ENCODE measurements at places on chromosomes 1 and 21.

DNA sequence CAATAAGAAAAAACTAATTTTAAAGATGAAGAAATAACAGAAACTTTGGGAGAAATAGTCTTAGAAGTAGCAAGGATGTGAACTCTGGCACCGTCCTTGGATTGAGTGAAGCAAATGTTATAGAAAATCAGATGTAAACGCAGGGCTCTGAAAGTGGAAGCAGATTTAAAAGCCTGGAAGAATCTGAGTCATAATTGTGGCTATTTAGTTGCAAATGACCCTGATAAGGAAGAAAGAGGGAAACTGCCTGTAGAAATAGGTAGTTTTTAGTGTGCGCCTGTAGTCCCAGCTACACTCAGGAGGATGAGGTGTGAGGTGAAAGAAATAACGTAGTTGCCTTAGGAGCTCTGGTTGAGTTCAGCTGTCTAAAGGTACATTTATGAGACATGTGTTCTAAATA lies 101.0 kb downstream of the NGF start:
- DNase-seq: no peak

GRCh38 chr21:36384885-36385232 lies 333 bp upstream of the CHAF1B start:
- DNase-seq: no peak

DNA sequence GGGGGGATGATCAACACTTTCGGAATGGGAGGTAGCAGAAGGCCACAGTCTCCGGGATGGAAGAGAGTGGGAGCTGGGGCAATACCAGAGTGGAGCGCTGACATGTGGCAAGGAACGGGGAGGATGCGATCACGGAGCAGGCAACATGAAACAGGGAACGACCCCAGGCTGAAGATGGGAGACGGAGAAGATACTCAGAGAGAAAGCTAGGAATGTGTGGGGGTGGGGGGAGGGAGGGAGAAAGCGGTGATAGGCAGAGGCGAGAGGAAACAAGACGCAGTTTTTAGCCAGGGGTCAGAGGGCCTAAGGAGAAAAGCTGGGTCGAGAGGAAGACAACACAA lies 577 bp downstream of the RAB3GAP2 start:
- peak; percentile 2 for DNase-seq

- DNase-seq: no peak
Observed at GRCh38 chr1:216476341-216476740, 53.1 kb upstream of the USH2A start.

DNA sequence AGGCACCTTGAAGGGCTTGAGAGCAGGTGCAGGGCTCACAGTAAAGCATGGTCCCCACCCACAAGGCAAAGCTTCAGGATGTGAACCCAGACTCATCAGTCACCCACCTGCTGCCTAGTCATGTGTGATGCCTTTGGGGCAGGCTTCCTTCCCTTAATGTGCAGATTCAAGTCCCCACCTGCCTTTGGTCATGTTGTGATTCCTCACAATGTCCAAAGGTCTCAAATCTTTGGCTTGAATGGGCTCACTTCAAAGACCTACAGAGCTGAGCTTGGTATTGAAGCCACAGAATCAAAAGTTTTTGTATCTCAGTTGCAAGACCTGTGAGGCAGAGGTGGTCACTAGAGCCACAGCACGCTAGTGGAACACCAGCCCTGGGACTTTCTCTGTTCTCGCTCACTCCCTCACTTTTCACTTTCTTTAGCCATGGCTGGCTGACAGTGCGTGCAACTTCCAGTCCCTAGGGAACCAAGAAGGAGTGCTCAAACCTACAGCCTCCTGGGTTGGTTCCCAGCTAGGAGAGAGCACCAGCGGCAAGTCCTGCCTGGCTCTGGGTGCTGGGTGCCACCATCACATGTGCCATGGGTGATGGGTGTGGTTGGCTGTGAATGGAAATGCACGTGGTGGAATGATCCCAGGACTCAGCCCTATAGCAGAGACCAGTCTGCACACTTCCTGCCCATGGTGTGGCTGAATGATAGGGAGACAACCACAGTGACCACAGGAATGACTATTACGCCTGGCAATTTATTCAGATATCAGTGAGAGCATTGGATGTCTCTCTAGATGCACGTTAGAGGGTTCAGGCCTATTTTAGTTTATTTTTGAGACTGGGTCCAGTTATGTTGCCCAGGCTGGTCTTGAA lies 26.4 kb upstream of the CLIC6 start:
- no peak for DNase-seq

- DNase-seq: peak; percentile 54
Observed at GRCh38 chr1:198656500-198656932, 17.7 kb downstream of the PTPRC start.

- no peak for DNase-seq
Observed at GRCh38 chr21:34589511-34590282, 25.2 kb downstream of the RCAN1 start.

DNA sequence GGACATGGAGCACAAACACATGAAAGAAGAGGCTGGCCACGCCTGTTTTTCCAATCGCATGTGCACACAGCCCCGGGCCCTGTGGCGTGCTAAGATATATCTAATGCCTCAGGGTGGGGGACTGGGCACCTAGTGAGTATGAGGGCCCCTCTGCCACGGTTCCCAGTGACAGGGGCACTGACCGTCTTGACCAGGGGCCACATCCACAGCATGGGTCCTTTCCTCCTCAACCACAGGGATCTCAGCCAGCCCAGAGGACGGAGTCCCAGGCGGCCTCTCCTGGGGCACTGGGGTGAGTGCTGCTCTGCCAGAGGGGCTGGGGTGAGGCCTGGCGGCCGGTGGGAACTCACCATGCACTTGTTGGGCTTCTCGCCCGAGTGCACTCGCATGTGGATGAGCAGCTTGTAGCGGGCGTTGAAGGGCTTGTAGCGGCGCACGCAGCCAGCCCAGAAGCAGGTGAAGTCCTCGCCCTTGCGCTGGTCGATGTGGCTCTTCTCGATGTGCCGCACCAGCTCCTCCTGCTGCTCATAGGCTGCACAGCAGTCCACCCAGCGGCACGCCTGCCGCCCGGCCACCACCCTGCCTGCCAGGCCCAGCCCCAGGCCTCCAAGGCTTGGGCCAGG lies 134.7 kb downstream of the DMRTB1 start:
- no peak for DNase-seq

GRCh38 chr1:29793653-29794348 lies 557.5 kb downstream of the PTPRU start:
- DNase-seq: no peak

- no peak for DNase-seq
Observed at GRCh38 chr21:34802180-34802899, 133.5 kb downstream of the CLIC6 start.

DNA sequence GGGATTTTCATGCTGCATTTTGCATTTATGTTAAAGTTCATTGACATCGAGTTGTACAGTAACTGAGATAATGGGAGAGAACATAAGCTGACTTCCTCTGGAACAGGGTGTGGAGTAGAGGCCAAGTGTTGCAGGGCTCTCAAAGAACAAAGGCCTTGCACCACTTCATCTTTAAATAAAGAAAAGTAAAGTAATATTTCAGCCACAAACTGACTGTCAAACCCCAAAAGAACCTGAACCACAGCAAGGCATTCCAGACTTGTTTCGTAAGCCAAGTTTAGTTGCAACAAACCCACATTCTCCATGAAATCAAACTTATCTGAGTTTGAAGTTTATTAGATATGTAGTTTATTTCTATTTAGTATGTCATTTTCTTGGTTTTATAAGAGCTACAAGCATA lies 19.1 kb upstream of the HMGCS2 start:
- DNase-seq: no peak

DNA sequence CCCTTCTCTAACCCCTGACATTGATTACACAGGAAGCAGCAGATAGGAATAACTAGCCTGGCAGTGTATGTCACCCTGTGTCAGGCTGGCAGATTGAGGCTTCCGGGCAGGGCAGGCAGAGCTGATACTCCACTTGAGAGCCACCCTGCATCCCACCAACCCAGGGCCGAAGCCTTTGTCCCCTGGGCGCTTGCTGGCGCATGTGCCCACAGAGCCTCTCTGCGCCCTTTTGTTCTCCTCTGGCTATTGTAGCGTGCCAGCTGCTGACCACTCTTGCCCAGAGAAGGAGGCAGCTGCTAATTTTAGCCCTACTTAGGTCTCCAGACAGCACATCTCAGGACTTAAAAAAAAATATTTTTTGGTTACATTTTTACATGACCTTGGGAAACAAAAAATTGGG lies 304.9 kb downstream of the HHAT start:
- no peak for DNase-seq

GRCh38 chr1:119091618-119092017 lies 48.8 kb downstream of the WARS2 start:
- DNase-seq: no peak

DNA sequence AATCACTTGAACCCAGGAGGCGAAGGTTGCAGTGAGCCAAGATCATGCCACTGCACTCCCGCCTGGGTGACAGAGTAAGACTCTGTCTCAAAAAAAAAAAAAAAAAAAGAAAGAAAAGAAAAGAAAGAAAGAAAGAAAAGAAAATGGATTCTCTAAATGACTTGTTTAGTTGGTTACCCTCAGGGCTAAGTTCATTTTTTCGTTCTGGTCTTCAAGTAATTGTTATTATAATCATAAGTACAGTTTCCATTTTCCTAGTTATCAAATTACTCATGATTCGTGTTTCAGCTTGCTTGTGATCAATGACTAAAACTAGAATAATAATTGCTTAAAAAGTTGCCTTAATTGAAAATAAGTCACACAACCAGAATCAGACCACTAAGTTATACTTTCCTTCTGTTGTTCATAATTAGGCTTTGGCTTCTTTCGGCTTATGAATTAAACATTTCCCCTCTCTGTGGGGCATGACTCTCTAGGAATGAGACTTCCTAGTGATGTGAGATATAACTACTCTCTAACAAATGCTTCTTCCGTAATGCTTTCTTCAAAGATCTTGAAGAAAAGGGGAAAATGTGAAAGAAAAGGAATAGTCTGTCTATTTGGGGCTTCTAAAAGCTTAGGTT lies 9.6 kb upstream of the RLF start:
- DNase-seq: no peak

GRCh38 chr1:61187352-61188086 lies 105.2 kb downstream of the NFIA start:
- no peak for DNase-seq

DNA sequence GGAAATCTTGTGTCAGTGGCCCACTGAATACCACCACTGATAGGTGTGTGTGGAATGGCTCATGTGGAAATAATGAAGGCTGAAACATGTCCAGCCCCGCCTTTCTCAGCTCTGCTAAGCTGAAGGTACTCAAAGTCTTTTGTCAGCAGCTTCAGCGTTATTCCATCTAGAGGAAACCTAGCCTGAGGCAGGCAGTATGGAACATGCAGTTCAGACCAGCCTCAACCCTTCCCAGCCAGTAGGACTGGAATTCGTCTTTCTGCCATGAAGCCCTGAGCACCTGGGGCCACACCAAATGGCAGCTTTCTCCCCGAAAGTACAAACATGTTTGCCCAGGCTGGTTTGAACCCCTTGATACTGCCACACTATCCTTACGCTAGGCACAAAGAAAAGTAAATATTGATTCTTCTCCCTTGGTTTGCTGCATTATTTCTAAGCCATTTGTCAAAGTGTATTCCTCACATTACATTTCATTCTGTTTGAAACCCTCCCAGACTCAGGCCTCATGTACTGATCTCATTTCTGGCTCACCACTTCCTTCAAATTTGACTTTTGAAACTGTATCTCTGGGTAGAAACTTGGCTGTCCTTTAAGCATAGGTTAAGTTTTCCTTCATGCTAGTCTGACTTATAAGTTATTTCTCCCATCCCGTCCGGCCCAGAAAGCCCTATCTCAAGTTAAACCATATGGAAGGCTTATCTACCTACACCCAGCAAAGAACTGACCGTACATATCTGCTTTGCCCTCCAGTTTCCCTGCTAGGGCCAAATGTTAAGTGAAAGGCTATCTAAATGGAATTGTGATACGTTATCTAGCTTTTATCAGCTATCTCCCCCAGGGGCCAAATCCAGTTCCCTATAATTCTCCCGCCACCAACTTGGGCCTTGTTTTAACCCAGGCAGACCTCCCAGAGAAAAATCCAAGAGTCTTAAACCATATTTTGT lies 45.7 kb upstream of the HOOK1 start:
- DNase-seq: no peak

GRCh38 chr21:46025113-46025770 lies 43.7 kb downstream of the COL6A1 start:
- DNase-seq: no peak

DNA sequence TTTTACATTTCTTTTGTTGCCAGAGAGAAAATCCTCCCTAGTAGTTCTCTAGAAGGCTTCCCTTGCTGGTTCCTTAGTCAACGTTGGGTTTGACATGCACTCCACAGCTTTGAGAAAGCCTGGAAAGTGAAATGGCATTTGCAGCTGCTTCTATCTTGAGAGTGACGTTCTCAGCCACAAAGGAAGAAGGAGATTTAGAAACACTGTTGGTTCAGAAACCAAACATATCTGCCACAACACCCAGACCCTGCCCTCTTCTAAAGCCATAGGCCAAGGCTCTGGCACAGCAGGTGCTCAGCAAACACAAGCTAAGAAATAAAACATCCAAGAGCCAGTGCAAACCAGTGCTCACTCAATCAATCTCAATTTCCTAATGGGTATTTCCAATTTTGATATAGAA lies 121.4 kb downstream of the CCDC185 start:
- DNase-seq: no peak

DNA sequence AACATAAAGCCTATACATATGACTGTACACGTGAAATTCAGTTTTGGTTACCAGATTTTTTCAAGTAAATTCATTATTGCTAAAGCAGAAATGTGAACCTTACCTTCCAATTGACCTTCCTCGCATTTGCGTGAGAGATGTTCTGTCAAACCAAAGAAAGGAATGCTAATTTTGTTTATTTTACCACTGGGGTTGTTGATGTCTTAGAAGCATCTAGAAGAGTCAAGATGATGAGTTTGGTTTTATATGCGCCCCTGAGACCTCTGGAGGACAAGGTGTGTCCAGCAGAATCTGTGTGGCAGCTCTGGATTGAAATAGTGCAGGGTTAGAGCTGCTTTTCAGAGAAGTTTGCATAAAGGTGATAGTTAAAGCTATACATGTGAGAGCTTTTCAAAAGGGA lies 48.4 kb downstream of the ZBTB40 start:
- no peak for DNase-seq

DNA sequence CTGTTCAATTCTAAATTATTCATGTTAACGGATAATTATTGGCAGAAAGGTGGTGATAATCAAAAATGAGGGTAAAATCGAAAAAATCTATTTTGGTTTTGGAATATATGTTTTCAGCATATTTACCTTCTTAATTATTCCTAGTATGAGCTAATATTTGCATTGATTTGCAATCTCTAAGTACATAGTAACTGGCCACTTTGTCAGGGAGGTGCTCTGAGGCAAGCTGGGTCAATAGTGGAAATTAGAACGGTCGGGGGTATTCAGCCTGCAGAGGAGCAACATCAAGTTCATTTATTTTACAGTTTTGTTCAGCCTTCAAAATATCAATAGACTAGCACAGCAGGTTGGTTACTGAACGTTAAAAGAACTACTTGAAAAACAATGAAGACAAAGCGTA lies 1.8 kb downstream of the OTUD7B start:
- DNase-seq: no peak

DNA sequence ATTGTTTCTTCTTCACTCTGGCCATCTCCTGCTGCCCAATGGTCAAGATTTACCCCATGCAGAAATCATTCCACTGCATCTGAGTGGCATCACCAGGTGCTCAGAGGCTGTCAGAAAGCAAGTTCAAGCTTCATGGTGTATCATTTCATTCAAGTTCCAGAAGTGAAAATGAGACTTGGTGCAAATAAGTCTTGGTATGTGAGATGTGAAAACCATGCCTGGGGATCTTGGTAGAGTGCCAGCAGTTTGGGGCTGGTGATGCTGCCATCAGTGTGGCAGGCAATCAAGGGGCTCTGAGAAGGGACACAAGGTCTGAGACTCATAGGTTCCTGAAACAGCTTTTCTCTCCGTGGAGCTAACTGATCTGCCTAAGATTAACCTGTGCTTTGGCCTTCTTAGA lies 52.0 kb downstream of the CD2 start:
- peak; percentile 70 for DNase-seq

- DNase-seq: no peak
Observed at GRCh38 chr1:228955691-228956090, 220.4 kb downstream of the RHOU start.
